Activated naive CD8-positive, alpha-beta T cell treated with anti-CD3 and anti-CD28 coated beads, Interleukin-2, amount 50 U/mL, for 16 hours (primary cell): ENCODE measurements at places on chromosomes 12 and 14.

DNA sequence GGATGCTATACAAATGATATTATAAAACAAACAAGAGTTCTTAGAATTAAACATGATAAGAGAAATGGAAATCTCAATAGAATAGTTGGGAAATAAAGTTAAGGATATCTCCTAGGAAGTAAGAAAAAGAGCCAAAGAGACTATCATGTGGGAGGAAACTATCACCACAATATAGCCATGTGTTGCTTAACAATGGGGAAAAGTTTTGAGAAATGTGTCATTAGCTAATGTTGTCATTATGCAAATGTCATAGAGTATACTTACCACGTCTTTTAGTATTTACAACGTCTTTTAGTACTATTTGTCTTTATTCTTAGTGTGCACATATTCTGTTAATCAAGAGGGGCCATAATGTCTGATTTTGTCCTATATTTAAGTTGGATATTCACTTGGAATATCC lies 58.7 kb downstream of the ZNF641 start:
- DNase-seq = no peak

DNA sequence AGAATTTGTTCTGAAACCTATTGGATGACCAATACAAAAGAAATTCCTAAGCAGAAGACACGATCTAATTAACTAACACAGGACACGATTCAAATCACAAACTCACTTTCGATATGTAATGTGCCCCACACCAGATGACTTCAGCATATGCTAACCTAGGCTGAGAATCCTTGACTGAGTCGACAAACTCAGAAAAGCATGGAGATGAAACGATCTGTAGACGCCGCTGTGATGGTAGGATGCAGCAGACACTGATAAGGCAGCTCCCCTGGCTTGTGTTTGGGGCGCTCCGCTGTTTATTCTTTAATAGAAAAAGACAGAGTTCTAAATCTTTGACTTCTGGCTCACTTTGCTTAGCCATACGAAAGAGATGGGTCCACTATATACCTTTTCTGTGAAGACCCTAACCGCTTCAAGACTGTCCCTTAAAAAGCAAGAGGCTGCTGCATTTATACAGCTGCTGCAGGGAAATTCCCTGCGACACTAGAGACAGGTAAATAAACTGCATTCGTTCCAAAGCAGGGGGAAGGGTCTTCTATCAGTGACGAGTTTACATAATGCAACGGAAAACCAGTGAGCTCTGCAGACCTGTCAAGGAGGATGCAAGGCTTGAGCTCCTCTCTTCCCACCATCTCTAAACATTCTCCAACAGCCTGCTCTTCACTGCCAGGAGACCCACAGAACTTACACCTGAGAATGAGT lies 929 bp downstream of the CHD8 start:
- no peak for DNase-seq

DNA sequence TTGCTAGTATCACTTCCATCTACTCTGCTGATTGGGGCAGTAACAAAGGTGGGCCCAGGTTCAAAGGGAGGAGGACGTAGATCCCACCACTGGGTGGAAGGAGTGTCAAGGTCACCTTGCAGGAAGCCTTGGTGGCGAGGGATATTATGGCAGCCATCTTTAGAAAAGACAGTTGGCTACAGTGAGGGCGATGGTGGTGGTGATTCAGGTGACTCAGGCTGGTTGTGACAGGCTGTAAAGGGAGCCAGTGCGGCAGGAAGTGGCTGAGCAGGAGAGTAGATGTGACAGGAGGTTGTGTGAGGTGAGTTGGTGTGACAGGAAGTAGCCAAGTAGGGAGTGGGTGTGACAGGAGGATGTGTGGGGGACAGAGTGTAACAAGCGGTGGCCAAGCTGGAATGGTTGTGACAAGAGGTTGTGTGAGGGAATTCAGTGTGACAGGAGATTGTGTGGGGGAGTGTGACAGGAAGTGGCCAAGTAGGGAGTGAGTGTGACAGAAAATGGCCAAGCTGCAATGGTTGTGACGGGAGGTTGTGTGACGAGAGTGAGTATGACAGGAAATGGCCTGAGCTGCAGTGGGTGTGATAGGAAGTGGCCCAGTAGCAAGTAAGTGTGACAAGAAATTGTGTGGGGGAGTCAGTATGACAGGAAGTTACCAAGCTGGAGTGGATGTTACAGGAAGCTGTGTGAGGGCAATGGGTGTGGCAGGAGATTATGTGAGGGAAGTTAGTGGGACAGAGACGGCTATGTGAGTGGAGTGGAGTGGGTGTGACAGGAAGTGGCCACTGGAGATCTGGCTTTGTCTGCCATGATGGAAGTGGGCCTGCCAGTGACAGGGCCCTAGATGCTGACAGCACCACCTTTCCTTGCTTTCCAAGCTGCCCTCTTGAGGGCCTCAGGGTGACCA lies 136.5 kb upstream of the MYL2 start:
- DNase-seq = no peak

DNA sequence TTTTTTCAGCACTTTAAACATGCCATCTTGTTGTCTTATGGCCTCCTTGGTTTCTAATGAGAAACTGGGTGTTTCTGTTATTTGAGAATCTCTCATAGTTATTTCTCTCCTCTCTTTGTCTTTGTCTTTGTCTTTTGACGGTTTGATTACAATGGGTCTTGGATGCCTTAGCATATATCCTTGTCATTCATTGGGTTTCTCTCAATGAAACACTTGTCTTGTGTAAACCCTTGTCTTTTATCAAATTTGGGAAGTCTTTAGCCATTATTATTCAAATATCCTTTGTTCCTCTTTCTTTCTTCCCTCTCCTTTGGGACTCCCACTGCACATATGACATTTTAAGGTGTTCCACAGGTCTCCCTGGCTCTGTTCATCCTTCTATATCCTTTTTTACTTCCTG lies 373.5 kb upstream of the TBX3 start:
- no peak for DNase-seq

GRCh38 chr12:62632411-62632918 lies 165.8 kb downstream of the MON2 start:
- DNase-seq = no peak

- DNase-seq = no peak
Measured at GRCh38 chr12:128606970-128607369, 216.8 kb downstream of the SLC15A4 start.

GRCh38 chr14:61451891-61452400 lies 130.6 kb downstream of the PRKCH start:
- DNase-seq = no peak

GRCh38 chr14:102545461-102546265 lies 36.1 kb upstream of the ANKRD9 start:
- DNase-seq = no peak

- DNase-seq = no peak
Measured at GRCh38 chr14:100019156-100019744, 46.0 kb upstream of the EVL start.

- DNase-seq = no peak
Measured at GRCh38 chr12:53623548-53624385, 2.4 kb downstream of the ATF7 start.

- DNase-seq = no peak
Measured at GRCh38 chr14:38107216-38107631, 100.5 kb upstream of the SSTR1 start.

- DNase-seq = no peak
Measured at GRCh38 chr12:46521145-46521544, 148.6 kb upstream of the SLC38A2 start.

- no peak for DNase-seq
Measured at GRCh38 chr12:57460841-57461275, 1.3 kb downstream of the GLI1 start.

GRCh38 chr12:6961695-6962284 lies 8.7 kb downstream of the PHB2 start:
- no peak for DNase-seq

DNA sequence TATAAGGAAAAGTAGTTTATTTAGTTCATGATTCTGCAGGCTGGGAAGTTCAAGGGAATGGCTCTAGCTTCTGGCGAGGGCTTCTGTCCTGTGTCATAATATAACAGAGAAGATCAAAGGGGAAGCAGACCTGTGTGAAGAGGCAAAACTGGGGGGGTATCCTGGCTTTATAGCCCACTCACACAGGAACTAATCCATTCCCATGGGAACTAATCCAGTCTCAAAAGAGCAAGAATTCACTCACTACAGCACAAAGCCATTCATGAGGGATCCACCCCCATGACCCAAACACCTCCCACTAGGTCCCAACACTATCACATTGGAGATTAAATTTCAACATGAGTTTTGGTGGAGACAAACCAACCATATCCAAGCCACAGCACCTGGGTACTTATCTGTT lies 6.9 kb downstream of the ALDH6A1 start:
- DNase-seq = no peak

DNA sequence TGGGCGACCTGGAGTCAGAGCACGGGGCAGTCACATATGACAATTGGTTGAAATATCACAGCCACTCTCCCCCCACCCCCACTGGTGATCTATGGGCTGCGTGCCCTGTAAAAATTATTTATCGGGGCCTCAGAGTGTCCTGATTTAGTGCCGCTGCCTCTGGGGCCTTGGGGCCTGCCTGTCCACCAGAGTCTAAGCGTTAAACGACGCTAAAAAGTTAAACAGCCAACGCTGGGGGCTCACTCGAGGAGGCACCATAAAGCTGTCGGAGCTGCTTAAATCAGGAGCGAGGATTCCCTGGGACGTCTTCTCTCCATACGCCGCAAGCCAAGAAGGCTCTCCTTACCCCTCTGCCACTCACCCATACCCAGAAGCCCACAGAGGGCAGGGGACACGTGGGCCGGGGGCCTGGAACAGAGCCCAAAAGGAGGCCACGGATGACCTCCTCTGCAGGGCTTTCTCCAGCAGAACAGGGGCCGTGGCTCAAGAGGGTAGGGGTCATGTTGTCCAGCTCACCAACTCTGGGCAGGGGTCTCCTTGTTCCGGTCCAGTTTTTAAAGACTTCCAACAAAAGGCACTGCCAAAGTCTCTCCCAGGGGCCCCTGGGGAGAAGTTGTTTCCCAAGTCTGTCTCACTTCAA lies 42.2 kb downstream of the SMUG1 start:
- no peak for DNase-seq

DNA sequence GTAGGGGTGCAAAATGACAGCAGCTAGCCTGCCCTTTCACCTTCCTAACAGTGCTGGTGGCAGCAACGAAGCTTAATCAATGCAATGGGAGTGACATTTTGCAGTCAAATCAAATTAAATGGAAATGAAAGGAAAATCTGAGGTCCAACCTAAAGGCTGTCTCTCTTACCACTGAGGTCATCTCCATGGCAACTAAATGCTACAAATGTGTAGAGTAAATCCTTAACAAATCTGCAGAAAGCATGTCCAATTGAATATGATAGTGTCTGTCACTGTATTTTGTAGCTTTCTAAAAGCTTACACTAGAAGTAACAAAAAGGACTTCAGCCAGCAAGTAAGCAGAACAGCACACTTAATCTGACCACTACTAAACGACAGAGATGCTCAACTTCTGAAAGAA lies 488.8 kb downstream of the BCAT1 start:
- DNase-seq = no peak

DNA sequence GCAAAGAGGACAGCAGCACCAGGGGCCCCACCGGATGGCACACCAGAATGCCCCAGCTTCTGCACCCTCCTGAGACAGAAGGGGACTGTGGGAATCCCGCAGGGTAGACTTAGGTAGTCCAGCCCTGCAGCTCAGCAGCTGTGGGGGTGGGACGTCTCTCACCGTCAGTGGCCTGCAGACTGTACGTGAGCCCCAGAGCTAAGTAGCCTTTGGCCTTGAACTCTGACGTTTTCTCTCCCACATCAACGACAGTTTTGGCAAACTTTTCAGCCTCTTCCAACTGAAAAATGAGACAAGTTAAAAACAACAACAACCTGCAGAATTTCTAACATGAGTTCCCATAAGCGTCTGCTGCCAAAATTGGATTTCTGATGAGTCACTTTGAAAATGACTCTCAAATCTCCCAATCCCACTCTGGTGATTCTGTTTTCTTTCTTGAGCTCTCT lies 161.4 kb downstream of the TTC7B start:
- no peak for DNase-seq

DNA sequence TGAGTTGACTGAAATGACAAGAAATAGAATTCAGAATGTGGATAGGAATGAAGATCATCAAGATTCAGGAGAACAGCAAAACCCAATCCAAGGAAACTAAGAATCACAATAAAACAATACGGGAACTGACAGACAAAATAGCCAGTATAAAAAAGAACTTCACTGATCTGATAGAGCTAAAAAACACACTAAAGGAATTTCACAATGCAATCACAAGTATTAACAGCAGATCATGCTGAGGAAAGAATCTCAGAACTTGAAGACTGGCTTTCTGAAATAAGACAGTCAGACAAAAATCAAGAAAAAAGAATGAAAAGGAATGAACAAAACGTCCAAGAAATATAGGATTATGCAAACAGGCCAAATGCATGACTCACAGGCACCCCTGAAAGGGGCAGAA lies 15.3 kb upstream of the OR5AU1 start:
- no peak for DNase-seq

- no peak for DNase-seq
Measured at GRCh38 chr12:129558036-129558435, 345.8 kb downstream of the TMEM132D start.

GRCh38 chr14:52029881-52030280 lies 39.0 kb downstream of the NID2 start:
- no peak for DNase-seq

- DNase-seq = no peak
Measured at GRCh38 chr12:24455811-24456210, 493.1 kb downstream of the BCAT1 start.

DNA sequence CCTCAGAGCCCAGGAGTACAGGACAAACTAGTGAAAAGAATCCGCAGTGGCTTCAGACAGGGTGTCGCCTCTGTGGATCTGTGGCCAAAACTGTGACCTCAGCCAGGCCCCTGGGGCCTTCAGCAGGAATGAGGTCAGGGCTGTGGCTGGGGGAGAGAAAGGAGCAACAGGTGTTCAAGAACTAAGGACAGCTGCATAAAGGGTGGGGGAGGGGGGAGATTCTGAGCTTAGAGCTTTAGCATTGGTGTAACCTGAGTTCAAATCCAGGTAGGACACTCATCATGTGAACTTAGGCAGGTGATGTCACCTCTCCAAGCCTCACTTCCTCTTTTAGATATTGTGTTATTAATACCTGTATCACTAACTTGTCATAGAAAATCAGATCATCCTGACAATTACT lies 40.9 kb upstream of the CORO1C start:
- DNase-seq = no peak

- DNase-seq = no peak
Measured at GRCh38 chr12:115798309-115798917, 479.1 kb downstream of the MED13L start.

GRCh38 chr12:75437564-75437963 lies 43.0 kb upstream of the GLIPR1 start:
- DNase-seq = no peak
